ENCODE measurements at places on chromosomes 2 and 18.

- no peak for DNase-seq
Observed at GRCh38 chr18:75142677-75143076, 66.3 kb downstream of the PTGR3 start.

DNA sequence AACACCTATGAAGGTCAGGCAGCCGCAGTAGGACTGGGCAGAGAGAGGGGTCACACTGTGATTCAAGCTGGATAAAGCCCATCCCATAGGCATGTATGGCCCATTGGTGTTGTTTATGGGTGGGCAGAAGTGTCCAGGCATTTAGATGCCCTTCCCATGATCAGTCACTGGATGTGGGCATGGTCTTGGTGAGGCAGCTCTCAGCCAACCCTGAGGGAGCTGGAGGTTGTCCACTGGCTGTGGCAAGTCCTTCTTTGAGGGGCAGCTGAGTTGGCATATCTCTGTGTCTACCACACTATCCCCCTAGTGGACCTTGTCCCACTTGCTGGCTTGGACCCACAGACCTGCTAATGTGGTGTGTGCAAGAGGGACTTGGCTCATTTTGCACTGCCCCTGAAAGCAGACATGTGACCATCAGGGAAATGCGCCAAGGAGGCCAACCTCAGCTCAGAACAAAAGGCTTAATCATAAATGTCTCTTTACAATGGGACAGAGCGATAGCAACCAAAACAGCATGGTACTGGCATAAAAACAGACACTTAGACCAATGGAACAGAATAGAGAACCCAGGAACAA lies 82.0 kb downstream of the TMEM17 start:
- no peak for DNase-seq

DNA sequence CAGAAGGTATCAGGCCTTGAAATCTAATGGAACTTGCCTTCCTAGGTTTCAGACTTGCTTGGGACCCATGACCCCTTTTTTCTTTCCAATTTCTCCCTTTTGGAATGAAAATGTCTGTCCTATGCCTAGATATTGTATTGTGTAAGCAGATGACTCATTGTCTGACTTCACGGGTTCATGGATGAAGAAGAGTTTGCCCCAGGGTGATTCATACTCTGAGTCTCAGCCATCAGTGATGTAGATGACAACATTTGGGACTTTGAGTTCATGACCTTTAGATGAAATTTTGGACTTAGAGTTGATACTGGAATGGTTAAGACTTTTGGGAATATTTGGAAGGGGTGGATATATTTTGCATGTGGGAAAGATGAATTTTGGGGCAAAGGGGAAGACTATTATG lies 11.2 kb upstream of the SCYGR5 start:
- no peak for DNase-seq

- DNase-seq, result no peak
Observed at GRCh38 chr2:42951263-42951938, 159.0 kb upstream of the HAAO start.

GRCh38 chr2:11043245-11043644 lies 112.0 kb upstream of the SLC66A3 start:
- DNase-seq, result no peak

- no peak for DNase-seq
Observed at GRCh38 chr18:71036783-71037182, 747.9 kb downstream of the SOCS6 start.

- DNase-seq, result no peak
Observed at GRCh38 chr2:15940661-15941480, 521 bp downstream of the MYCN start.

DNA sequence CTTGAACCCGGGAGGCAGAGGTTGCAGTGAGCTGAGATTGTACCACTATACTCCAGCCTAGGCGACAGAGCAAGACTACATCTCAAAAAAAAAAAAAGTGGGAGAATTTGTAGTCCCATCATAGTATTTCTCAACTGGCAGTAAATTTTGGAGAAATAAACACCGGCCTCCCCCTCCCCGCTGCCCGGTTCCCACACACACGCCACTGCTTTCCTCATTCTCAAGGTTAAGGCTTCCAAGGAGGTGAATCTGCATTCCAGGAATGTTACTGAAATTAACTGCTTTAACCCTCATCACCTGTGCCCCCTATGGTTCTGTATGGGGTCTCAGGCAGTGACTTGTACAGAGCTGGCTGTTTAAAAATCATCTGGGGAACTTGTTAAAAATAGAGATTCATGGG lies 49.9 kb downstream of the MRPL35 start:
- no peak for DNase-seq

DNA sequence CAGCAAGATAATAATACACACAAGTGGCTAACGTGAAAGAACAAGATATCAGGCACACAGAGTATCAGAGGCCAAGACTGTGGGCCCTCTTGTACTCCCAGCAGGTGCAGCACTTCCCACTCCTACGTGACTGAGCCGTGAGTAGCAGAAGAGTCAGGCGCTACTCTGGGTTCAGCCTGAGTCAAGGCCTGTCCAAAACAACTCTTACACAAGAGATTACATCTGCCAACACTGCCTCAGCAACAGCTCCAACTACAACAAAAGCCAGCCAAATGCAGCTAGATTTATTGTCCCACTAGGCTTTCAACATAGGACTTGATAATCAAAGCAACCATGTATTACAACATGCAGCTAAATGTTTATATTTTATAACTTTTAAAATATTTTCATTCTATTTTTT lies 56.2 kb downstream of the ITSN2 start:
- DNase-seq, result no peak

- peak; percentile 20 for DNase-seq
Observed at GRCh38 chr2:54560146-54560881, 104.2 kb downstream of the SPTBN1 start.

DNA sequence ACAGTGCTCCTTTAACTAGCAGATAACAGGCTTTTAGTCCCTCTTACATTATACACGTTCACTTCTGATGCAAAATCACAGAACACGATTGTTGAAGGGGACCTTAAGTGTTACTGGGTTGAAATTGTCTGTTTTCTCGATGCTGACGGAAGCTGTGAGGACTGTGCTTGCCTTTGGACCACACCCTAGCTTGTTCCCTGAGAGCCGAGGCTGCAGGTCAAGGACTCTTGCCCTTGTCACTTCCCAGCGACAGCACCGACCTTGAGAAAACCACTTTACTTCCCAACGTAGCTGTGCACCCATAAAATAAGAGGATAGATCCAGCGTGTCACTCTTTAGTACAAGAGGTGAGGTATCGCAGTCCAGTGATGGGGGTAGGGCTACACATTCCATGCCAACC lies 701.0 kb downstream of the DCDC2C start:
- no peak for DNase-seq

GRCh38 chr2:144235050-144235449 lies 284.9 kb downstream of the ZEB2 start:
- DNase-seq, result no peak

DNA sequence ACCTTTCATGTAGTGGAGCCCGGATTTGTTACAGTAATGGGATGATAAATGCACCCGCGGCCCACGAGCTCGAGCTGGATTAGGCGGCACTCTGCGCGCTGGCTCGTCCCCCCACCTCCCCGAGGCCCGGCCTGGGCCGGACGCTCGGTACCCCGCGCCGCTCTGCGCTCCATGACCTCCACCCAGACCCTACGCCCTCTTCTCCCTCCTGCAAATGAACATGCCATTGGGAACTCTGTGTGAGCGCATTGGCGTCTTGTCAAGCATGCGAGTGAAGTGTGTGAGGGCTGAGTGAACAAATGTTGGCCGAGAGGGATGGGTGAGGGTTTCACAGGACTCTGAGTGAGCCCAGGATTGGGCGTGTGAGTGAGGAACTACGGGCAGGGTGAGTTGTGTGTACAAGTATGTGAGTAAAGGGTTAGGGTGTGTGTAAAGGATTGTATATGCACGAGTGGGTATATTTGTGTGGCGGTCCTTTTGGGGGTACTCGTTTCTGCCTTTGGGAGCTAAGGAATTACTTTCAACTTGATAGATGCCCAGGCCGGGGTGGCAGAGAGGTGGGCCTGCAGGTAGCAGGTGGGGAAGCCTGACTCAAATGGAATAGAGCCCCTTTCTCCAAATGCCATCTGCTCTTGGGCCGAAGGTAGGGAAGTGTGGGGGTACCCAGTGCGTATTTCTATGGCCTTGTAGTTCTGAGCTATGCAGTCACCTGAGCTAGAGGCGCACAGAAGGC lies 2.9 kb upstream of the EN1 start:
- DNase-seq, result no peak

DNA sequence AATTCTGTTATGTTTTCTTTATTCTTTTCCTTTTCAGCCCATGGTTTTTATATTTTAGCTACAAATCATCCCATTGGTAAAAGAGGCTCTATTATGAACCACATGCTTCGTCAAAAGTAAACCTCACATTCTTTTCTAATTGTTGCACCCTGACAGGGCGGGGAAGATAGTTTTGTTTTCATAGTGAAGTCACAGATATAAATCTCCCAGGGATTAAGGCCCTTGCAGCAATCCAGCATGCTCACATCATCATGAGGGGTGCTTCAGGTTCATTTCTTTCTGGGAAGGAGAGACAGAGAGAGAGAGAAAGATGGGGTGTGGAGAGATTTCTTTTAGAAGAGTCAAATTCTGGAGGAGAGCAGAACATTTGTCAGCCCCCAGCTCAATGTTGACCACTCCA lies 124.5 kb upstream of the CDC42EP3 start:
- no peak for DNase-seq

DNA sequence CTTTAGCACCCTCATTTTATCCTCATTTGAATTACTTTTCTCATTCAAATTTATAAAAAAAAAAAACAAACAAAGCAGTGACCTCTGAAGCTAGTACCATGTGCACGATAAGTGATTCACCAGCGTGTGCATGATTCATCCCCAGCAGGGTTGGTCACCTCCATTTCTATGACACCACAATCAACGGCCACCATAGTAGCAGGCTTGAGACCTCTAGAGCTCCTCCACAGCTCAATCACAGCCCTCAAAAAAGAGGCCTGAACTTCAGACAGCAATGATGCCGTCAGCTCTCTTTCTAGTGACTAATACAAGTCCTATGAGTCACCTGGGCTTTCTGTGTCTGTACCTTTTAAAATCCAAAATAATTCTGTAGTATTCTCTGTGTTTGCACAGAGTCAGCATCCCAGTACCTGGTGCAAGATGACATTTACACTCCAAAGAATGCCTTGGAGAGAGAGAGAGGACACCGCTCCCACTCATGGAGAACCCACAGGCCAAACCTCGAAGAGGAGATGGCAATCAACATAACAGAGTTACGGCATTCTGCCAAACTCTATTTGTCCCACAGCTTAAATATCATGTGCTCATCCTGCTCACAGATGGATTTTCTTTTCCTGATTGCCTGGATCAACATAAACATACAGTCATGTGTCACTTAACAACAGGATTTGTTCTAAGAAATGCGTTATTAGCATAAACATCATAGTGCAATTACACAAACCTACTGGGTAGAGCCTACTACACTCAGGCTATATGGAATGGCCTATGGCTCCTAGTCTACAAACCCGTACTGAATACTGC lies 58.7 kb downstream of the L3MBTL4 start:
- no peak for DNase-seq

- no peak for DNase-seq
Observed at GRCh38 chr2:152089238-152089637, 9.6 kb downstream of the CACNB4 start.

- no peak for DNase-seq
Observed at GRCh38 chr18:1891641-1892040, 679.7 kb downstream of the METTL4 start.

DNA sequence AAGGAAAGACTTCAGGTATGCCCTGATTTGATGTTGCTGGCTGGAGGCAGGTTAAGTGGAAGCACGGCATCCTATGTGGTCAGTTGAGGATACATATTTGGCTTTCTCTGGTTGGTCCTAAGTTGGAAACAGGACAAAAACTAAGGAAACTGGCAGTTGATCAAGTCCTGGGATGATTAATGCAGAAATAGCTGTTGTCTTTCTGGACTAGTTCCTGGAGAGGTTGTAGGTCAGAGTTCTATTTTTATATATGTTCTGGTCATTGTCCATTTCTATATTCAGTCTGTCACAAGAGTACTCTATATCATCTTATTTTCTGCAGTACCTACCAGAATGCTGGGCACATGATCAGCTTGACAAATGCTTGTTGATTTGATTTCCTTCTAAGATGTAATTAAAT lies 4.0 kb upstream of the SLC35F5 start:
- no peak for DNase-seq

- no peak for DNase-seq
Observed at GRCh38 chr2:236400594-236401360, 136.6 kb upstream of the ASB18 start.

DNA sequence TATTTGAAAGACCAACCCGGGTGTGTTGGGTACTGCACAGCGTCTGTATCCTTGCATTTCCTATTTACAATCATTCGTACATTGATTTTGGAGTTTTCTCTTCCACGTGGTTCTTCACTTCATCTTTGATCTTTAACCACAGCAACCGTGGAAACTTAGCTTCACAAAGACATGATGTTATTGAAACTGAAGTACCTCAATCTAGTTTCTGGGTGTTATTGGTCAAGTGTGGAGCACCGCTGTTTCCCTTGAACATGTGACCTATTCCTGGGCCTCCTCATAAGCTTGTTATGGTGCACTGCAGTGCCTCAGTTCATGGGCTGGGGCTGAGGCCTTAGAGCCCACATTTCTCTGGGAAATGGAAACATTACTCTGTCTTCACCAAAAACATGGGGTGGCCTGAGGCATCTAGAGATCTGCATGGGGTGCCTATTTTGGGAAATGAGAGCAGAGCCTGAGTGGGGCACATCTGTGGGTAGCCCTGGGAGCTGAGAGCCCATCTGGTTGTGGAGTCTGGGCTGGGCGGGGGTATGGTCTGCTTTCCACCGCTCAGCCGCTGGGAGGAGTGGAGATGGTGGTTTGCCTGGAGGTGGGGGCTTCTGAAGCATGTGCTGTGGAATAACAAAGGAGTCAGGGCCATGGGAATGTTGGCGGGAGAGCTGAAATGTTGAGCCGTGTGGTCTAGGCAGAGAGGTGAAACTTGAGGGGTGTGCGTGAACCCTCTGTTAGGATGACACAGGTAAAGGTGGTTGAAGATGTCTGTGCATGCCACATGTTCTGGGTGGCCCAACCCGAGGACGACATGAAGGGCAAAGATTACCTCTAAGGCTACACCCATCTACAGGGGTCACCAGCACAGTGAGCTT lies 37.4 kb downstream of the ZNF236 start:
- DNase-seq, result no peak

DNA sequence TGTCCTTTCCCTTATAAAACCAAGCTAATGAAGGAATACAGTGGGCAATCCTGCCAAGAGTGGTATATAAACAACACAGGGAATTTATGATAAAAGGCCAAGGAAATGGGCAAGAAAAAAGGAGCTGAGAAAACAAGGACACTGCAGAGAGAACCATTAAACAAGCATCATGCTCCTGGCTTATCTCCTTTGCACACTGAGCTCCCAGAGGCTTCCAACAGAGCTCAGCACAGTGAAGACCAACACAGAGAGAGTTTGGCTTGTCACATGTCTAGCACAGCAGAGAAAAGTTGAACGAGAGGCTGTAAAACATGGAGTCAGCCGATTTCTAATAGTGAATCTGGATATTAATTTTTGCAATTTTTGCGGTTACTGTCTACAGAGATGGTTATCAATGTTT lies 68.0 kb upstream of the KLF7 start:
- DNase-seq, result no peak

DNA sequence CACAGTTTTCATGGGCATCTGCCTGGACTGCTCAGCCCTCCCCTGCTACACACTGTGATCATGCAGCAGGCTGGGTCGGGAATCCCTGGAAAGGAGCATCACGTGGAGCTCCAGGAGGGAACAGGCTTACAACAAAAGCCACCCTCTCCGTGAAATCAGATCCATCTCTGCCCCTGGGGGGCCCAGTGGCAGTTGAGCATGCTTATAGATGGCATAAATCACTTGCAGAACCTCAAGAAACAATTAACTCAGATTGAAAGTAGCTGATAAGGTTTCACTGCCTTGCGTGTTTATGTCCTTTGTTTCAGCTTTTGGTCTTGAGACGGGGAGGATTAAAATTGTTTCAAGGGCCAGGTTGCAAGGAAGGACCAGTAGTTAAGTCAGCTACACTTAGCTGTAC lies 354.8 kb upstream of the MEIS1 start:
- DNase-seq, result no peak

Data from activated naive CD4-positive, alpha-beta T cell treated with Interleukin-2 at 50 U/mL for 16 hours (primary cell).